ENCODE measurements at places on chromosomes 11 and 22.

DNA sequence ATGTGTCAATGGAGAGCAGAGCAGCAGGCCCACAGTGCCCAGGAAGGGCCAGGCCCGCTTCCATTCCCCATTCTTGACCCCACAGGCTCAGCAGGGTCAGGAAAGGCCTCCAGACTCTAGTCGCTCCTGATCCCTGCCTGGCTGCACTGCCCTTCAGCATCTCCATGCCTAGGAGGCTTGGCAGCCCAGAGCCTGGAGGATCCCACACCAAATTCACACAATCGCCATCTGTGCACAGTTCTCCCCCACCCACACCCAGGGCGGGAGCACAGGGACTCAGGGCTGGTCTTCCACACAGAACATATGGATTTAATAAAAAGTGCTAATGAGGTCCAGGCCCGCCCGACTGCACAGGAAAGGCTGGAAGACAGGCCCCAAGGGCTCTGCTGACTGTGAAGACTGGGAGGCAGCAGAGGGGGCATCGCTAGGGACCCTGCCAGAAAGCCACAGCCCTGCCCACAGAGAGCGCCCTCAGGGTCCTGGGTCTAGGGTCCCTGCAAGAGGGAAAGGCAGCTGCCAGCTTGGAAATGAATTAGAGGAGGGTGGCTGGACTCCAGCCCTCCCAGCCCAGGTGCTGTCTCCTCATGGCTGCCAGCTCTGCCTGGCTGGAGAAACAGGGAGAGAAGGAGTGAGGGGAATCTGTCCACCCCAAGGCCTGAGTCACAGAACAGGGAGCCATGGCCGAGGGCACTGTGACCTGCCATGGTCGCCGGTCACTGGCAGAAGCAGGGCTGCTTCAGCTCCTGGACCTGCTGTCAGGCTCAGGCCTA, 39.7 kb downstream of the DKK3 start:
- DNase-seq, result no peak

- DNase-seq, result no peak
Observed at GRCh38 chr11:66467756-66468155, 1.1 kb downstream of the PELI3 start.

DNA sequence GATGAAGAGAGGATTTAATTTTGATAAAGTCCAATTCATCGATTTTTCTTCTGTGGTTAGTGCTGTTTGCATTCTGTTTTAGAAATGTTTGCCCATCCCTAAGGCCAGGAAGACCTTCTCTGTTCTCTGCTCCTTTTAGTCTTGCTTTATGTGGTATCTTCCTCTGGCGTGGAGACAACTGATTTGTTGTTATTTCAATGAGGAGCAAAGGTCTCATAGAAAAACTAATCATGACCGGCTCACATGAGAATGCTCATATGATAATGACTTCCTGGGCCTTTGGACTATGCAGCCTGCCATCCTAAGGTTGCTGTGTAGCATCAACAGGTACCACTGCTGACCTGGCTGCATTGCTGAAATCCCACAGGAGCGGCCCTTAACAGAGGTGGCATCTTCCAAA, 19.8 kb downstream of the SCGB1A1 start:
- no peak for DNase-seq

- DNase-seq, result no peak
Observed at GRCh38 chr11:2584812-2585565, 114.8 kb downstream of the KCNQ1OT1 start.

DNA sequence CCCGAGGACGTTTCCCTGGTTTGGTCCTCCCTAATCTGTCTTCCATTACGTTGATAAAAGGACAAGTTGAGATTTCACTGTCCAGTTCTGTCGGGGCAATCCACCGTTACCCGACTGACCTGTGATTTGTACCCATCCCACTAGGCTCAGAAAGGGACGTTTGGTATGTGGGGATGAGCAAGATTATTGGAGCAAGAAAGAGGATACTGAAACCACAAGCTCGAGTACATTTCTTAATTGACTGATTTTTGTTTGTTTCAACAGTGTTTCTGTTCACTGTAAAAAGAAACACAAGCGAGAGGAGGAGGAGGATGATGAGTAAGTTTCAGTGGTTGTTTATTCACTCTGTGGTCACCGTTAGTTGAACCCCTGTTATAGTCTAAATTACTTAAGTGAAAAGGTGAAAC, 969 bp downstream of the CCDC117 start:
- DNase-seq, result peak; percentile 45
